NCI-H1105 (cell line): ENCODE measurements at places on chromosomes 13 and 19.

- DNase-seq: no peak
Observed at GRCh38 chr19:35328851-35329285, at the start of gene CD22. Gene CD22, plus strand, starts transcription at chr19:35329187. Its CDS starts 2,854 bp downstream, at chr19:35332041.

DNA sequence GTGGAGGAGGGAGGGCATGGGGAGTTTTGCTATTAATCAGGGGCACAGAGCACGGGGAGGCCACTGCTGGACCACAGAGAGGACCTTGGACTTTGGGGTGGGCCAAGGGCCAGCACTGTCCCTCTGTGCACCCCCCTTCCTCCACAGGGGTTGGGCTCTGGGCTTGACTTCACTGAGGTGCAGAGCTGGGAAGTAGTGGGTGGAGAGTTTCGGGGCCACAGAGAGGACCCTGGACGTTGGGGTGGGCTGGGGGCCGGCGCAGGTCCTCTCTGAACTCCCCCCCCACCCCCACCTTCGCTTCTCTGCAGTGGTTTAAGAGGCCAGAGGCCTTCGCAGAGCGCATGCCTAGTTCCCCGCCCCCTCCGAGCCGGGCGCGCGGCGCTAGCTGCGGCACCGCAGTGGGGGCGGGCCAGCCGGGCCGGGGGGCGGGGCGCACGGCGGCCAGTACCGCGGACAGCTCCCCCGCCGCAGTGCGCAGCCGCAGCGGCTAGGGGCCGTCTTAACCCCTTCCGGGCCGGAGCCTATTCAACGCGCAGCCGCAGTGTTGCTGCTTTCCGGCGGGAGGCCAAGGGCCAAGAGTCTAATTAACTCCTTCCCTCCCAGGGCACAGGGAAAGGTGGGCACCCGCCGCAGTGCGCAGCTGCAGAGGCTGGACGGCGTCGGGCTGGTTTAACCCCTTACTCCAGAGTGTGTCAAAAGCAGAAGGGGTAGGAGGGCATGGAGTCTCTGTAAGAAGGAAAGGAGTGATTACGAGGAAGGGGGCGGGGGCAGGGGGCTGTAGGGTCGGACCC lies 3.7 kb downstream of the KCNC3 start:
- DNase-seq: peak; percentile 96

GRCh38 chr13:79660361-79660760 lies 179.4 kb downstream of the NDFIP2 start:
- DNase-seq: no peak

DNA sequence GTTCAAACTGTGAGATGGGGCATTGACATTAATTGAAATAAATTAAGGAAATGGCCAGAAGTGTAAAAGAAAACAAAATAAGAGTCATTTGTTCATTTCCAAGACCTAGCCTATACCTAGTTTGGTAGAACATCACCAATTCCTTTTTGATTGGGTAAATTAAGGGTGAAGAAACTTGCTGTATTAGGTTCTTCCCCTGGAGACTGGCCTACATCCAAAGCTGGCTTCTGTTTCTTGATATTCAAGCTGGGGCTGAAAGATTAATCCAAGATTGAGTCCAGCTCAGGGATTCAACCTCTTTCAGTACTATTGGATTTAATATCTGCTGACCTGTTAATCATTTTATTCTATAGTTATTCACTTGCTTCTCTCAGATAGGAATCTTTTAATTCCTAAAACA lies 183.2 kb downstream of the GPC6 start:
- no peak for DNase-seq

DNA sequence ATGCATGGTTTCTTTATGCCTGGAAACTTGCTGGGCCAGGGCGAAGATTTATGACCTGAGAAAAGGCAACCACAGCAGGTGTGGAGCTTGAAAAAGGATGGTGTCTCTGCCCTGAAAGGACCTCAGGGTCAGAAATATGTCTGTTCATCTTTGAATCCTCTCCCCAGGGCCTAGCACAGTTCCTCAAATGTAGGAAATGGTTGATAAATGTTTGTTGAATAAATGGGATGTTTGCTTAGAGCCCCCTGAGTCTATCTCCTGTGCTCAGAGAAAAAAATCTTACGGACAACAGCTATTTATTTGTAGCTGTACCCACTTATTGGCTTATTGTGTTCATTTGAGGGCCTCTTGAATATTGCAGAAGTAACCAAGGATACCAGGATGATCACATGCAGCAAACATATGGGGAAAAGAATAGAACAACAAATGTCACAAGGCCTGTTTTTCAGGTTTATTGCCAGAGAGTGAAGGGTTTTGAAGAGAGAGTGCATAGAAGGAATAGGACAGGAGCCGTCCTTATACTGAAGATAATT lies 114.5 kb downstream of the KLF5 start:
- no peak for DNase-seq

- DNase-seq: no peak
Observed at GRCh38 chr13:89514534-89515312, 1832.8 kb upstream of the MIR17HG start.

GRCh38 chr19:6476155-6476895 lies 5.3 kb downstream of the DENND1C start:
- DNase-seq: no peak

DNA sequence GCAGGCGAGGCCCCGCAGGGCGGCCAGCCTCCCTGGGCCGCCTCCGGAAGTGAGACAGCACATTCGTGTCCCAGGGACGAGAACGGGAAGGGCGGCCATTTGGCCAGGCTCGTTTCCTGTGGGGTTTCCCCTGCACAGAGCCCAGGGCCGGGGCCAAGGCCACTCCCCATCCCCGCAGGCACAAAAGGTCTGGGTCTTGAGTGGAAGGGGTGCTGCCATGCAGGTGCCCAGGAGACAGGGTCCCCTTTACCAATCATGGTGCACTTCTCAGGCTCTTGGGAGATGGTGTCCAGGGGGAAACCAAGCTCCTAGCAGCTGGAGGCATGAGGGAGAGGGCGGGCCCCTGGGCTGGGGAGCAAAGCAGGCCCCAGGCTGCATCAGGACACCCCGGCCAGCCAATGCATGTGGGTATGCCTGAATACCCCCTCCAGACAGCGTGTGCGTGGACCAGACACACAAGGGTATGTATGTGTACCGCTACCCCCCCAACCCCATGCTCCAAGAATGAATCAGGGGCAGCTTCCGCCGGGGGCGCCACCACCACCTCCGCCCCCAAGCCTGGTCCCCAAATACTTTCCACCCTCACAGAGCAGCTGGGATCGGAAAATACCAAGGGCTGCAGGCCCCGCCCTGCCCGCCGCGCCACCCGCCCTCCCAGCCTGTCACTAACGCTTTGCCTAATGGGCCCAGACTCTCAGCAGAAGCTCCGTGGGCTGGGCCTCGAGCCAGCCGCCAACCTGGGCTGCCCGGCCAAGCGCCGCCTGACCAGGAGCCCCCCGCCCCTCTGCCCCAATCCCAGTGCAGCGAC lies 37.6 kb upstream of the NANOS3 start:
- DNase-seq: no peak

- no peak for DNase-seq
Observed at GRCh38 chr19:3531716-3532115, 7.3 kb upstream of the TEKTIP1 start.
